ENCODE measurements at places on chromosomes 3 and 15.

DNA sequence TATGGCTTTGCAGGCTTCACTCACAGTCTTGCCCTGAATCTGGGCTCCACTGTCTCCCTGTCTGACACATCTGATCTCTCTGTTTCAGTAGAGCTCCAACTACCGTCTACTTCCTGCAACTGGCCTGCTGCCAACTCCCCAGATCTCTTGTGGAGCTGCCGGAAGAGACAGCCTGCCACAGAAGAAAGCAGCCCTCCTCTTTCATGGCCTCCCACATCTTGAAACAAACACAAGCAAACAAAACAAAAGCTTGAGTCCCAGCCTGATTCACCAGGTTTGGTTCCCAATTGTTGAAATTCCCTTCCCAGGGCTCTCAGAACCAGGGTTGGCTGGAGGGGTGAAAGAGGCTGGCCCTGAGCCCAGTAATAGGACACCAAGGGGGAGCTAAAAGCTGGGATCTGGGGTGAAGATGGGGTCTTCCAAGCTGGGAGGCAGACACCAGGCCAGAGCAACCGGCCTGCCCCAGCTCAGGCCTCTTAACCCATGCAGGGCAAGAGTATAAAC lies 55.3 kb upstream of the CA12 start:
- peak; percentile 80 for DNase-seq

GRCh38 chr15:68318008-68318835 lies 40.7 kb downstream of the FEM1B start:
- no peak for DNase-seq

DNA sequence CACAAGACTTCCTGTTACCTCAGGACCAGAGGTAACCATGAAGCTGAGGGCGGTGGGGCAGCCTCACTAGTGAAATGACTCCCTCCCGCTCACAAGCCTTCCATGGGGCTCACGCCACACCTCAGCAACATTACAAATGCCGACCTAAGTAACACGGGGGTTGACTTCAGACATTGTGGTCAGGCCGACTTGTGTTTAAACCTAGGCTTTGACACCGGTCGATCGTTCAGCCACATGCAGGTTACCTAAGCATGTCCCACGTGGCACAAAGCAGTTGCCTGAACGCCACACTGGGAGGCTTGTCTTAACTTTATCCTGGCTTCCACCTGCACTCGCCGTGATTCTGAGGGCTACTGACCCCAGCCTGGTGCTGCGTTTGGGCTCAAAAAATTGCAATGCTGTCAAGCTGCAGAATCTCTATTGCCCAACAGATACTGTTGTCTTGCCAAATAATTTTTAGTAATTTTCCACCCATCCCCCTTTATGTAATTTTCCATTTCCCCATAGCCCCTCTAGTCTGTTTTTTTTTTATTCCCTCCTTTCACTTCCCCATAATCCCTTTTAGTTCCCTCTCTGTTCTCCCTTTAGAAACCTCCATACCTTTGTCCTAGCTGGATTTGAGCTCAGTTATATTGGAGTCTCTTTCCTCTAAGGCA lies 158.6 kb upstream of the RGMA start:
- DNase-seq, result no peak

GRCh38 chr15:97084650-97085049 lies 754.1 kb downstream of the NR2F2 start:
- DNase-seq, result no peak

GRCh38 chr15:78020007-78020406 lies 57.5 kb downstream of the TBC1D2B start:
- DNase-seq, result no peak

- DNase-seq, result no peak
Measured at GRCh38 chr15:56732886-56733135, 498 bp downstream of the ZNF280D start.

DNA sequence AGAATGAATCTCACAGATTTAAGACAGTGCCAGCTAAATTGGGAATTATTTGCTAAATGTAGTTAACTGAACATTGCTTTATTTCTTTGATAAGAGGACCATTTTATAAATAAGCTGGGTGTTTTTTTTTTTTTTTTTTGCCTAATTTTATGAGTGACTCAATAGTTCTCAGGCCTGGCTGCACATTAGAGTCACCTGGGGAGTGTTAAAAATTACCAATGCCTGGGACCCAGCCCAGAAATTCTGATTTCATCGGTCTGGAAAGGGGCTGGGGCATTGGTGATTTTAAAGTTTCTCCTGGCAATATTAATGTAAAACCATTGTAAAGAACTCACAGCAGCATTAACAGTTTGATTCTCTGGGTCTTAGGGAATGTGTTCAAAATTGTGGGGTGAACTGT lies 51.2 kb upstream of the PHLDB2 start:
- no peak for DNase-seq

- no peak for DNase-seq
Measured at GRCh38 chr3:54960701-54961100, 32.8 kb upstream of the LRTM1 start.

DNA sequence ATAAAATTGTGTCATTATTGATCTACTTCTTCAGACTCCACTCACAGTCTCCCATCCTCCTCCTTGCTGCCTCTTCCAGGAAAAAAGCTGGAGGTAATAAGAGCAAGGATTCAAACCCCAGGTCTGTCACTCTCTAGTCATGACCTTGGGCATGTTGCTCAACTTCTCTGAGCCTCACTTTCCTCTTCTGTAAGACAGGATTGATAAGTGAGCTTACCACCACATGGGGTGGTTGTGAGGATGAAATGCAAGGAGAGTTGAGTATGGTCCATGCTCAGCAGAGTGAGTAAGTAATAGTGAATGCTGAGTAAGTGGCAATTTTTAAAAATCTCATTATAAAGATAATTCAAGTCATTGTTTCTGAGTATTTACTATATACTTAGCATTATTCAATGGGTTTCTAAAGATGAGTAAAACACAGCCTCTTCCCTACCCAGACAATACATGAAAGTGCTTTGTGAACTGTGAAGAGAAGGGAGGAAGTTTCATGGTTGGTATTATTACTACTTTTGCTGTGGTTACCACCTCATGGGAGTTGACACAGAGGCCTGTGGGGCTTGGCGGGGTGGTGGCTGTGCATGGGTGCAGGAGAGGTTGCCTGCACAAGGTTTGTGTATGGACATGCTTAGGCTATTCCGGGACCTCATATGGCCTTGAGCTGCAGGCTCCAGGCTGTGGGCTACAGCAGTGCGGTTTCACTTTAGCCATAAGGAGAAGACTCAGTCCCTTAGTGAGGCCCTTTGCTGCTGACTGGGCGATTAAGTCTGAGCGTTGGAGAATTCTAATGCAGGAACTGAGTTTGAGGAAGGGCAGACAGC lies 30.0 kb downstream of the SLC6A11 start:
- no peak for DNase-seq

DNA sequence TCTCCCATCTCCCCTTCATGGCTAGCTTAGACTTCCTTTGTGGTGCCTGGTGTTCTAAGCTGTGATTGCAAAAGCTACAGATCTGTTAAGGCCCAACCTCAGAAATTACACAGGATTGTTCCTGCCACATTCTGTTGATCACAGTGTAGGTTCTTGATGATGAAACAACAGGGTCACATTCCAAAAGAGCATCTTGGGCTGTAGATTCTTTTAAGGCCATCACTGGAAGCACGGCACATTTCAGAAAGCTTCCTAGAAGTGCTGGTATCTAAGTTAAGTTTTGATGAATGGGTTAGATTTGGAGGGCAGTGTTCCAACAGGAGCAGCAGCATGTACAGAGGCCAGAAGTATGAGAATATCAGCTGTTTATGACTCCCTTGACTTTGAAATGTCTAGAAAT lies 107.5 kb upstream of the SKOR1 start:
- no peak for DNase-seq
